ENCODE measurements at places on chromosomes 12 and 14.

DNA sequence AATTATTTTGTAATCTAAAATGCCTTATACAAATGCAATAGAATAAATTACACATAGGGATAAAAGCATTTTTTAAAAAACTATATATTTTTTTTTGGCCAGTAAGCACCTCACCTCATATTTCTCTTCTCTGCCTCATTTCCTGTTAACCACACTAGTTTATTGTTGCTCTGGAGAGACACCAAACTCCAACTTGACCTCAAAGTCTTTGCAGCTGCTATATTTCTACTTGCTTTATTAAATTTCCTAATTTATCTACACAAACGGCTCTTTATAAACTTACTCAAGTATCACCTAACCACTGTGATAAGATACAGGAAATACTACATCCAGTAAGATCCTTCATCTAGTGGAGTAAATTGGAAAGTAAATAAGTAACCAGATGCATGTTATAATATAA, 622.3 kb downstream of the C12orf50 start:
- no peak for DNase-seq

GRCh38 chr12:28958553-28959195, 190.4 kb upstream of the FAR2 start:
- no peak for DNase-seq

DNA sequence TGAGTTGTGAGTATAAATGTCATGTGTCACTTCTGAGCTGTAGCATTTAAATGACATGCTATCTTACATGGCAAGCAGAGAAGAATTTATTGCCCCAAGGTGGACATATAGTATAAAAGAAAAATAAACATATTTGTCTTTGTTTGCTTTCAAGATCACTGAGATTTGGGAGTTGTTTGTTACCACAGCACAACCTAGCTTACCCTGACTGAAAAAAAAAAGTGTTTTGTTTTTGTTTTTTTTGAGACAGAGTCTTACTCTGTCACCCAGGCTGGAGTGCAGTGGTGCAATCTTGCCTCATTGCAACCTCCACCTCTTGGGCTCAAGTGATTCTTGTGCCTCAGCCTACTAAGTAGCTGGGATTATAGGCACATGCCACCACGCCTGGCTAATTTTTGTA, 596.5 kb downstream of the MED13L start:
- no peak for DNase-seq

GRCh38 chr14:104117341-104118005, 20.9 kb upstream of the KIF26A start:
- no peak for DNase-seq

GRCh38 chr12:104565606-104566243, 109.0 kb downstream of the CHST11 start:
- DNase-seq = no peak

GRCh38 chr14:73237219-73237785, at the start of gene PAPLN:
TSS of gene PAPLN (plus strand) at chr14:73237506. CDS start at chr14:73239779, 2,273 bp downstream.
- no peak for DNase-seq

GRCh38 chr12:104758771-104759170, 199.3 kb downstream of the SLC41A2 start:
- no peak for DNase-seq

Measured in NCI-H146 (cell line).